Hematopoietic multipotent progenitor cell treated with erythropoietin and hydrocortisone succinate and interleukin-3 and kit ligand, for 17 days (in vitro differentiated cells): ENCODE measurements at places on chromosomes 2 and 18.

DNA sequence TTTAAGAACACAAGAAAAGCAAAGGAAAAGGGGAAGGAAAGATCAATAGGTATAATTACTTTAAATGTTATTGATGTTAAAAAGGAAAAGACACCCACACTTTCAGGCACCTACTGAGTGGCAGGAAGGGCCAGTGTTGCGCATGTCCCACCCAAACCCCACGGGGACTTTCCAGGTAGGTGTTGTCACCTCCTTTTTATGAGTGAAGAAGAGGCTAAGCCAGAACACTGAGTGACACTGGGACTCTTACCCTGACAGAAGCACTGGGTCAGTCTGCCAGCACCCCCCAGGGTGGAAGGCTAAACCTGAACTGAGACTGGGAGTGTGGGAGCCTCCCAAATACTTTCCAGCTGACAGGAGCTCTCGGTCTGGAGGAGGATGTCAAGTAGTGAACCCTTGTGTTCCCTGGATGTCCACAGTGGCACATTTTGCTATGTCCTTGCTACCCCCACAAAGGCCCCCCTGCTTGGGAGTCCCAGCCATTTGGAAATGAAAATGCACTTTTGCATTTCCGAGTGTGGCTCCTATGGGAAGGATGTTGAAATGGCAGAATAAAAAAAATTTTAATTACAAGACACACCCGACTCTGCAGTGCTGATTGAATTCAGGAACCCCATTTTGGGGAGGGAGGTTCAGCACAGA, 90.9 kb upstream of the SMAD2 start:
- no peak for DNase-seq

DNA sequence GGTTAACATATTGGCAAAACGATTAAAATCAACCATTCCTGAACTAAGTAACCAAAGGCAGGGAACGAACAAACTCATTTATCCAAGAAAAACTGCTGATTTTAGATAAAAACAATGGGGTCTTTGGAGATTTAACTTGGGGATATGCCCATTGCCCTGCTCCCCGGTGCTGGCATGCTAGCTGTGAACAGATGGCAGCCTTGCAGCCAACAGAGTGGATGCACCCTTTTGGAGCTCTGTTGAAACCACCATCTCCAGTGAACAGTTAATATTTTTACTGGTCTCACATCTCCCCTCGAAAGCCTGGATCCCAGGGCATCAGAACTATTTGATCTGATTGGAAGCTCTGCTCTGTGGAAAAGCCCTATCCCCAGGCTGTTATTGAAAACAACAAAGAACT, 303.1 kb downstream of the TGIF1 start:
- DNase-seq, result no peak

- DNase-seq, result no peak
These were observed 613.5 kb downstream of the MBD2 start for GRCh38 chr18:53610957-53611356.

DNA sequence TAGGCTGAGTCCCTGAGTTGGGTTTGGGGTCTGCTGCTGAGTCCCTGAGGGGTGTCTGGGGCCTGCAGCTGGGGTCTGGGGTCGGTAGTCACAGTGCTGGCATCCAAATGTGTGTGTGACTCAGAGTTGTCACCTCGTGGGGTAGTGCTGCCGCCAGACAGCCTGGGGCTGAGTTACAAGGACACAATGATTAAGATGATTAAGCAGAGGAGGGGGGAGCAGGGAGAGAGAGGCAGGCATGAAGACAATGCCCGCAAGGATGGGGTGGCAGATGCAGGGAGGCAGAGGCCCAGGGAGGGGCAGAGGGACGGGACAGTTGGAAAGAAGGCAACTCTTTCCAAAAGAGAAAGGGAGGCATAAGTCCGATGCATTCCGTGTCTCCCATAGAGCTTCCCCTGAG, 120.2 kb downstream of the CELF4 start:
- no peak for DNase-seq

GRCh38 chr18:36912887-36913286, 84.0 kb downstream of the KIAA1328 start:
- DNase-seq, result no peak

- DNase-seq, result no peak
These were observed 225.7 kb upstream of the FOSL2 start for GRCh38 chr2:28166956-28167355.

GRCh38 chr2:135926605-135927004, 50.4 kb upstream of the MCM6 start:
- DNase-seq, result no peak

- DNase-seq, result peak; percentile 20
These were observed 127.8 kb downstream of the RBMS1 start for GRCh38 chr2:160365716-160366367.
